T47D (cell line): ENCODE measurements at places on chromosomes 7 and 10.

GRCh38 chr7:148507787-148508186 lies 82.8 kb upstream of the C7orf33 start:
- no peak for DNase-seq

DNA sequence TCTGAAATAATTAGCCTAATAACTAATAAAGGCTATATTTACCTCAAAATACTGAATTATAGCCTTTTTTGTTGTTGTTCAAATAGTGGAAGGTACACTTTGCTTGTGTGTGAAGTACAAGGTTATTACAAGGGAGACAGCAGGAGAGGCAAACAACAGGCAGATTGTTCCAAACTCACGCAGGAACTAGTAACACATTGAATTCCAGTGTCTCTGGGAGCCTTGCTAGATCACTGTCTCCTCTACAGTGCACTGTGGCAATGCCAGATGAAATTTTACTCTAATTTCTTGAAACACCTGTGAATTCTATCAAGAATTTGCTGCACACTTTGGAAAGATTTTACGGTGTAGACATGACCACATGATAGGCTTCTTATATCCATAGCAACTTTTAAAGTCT lies 112.6 kb downstream of the MDFIC start:
- DNase-seq = no peak

DNA sequence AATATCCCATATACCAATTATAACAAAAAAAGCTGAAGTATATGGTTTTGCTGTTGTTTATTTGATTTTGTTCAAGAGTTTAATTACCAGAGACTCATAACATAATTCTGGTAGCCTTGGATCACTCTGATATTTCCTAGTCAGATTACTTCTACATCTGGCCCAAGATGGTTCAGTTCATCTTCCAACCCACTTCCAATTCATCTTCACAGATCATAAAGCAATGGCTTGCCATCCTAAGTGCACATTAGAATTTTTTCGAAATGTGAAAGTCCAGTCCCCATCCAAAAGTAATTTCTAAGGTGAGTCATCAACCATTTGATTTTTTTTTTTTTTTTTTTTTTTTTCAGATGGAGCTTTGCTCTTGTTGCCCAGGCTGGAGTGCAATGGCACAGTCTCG lies 8.0 kb upstream of the HIBADH start:
- no peak for DNase-seq

- DNase-seq = no peak
Measured at GRCh38 chr10:115866174-115866573, 406.8 kb downstream of the GFRA1 start.

DNA sequence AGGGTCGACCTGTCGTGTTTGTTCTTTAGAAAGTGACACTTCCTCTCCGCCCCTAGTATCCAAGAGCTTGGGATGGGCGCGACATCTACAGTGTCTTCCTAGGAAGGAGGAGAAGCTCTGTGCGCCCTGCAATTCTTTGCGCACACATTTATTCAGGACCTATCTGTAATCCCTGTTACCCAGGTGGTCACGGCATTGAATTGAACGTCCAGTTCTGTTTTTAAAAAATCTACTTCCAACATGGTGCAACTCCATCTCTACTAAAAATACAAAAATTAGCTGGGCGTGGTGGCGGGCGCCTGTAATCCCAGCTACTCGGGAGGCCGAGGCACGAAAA lies 606 bp upstream of the LAMB1 start:
- DNase-seq = no peak

DNA sequence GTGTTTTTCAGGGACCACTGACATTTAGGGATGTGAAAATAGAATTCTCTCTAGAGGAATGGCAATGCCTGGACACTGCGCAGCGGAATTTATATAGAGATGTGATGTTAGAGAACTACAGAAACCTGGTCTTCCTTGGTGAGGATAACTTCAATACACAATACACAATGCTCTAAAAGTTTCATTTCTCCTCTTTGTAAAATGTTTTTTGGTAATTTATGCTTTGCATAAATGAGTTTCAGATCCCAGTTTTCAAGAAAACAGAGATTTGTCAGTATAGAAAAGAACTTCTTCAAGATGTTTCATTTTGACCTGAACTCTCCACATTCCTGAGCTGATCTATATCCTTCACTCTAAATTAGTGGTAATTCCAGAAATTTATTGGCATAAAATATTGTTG lies 14.2 kb downstream of the ZNF92 start:
- DNase-seq = no peak
